ENCODE measurements at places on chromosomes 7 and 10.

DNA sequence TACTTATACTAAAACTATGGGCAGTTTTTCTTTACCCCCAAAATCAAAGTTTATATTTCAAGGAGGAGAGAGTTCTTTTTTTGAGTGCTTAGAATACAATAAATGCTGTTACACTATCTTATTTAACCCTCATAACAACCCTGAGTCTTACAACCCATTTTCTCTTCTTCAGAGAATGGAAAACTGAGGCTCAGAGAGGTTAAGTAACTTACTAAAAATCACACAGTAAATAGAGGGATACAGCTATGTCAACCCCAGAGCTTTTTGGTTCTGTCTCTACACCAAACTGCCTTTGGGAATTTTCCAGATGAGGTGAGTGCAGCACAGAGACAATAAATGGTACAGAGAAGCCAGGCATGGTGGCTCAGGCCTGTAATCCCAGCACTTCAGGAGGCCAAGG lies 25.6 kb upstream of the PIK3AP1 start:
- DNase-seq: no peak

- no peak for DNase-seq
These were observed 19.7 kb downstream of the BNIP3 start for GRCh38 chr10:131961777-131962662.

DNA sequence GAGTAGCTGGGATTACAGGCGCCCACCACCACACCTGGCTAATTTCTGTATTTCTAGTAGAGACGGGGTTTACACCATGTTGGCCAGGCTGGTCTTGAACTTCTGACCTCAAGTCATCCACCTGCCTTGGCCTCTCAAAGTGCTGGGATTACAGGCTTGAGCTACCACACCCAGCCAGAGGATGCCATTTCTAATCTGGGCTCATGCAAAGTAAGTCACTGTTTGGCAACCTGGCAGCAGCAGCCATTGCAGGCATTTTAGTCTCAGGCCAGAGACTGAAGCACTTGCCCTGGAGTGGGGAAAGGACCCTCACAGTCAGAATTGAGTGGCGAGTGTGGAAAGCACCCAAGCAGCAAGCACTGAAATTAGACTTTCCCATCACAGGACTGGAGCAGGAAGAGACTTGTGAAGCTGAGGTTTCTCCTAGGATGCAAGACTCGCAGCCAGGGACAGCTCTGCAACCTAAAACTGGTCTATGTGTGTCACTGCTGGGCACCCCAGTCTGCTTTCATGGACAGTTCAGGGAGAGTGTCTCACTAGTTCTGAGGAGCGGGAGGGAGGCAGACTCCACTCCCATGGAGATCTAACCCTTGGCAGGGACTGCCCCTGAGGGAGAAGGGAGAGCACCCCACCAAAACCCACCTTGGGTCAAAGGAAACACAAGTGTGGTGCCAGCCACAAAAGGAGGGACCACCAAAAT lies 27.6 kb downstream of the SNX13 start:
- DNase-seq: no peak

DNA sequence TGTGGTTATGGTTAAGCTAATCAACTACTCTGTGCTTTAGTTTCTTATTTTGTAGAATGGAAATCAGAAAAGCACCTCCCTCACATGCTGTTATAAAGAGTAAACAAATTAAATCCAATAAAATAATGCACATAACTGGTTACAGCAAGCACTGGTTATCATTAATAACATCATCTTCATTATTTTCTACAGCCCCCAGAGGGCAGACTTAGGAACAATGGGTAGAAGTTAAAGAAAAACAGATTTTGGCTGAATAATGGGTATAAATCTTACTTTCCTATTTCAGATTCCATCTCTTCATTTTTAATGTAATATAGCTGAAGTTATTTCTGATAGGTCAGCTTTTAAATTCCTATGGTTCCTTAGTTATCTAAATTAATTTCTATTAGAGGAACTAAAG lies 126.5 kb downstream of the DOCK4 start:
- no peak for DNase-seq

DNA sequence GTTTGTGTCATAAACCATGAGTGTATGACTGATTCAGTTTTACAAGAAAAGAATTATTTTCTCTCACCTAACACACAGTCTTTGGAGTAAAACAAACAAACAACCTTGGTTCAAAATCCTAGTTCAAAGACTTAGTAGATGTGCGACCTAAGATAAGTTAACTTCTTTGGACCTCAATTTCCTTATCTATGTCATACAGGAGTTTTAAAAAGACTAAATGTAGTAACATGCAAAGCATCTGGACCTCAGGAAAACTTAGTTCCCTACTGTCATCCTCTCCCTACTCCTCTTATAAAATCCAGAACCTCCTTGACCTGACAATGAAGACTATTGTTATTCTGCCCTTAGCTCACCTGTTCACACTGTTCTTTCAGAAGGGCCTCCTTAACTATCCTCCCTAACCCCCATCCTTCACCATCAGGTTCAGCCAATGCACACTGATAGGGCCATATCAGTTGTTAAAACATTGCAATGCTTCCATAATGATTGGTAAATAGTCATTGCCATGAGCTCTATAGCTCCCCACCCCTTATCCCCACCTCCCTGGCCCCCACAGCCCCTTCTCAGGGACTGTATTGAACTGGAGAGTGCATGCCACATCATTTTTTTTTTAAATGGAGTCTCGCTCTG lies 28.8 kb upstream of the CCNJ start:
- DNase-seq: no peak

DNA sequence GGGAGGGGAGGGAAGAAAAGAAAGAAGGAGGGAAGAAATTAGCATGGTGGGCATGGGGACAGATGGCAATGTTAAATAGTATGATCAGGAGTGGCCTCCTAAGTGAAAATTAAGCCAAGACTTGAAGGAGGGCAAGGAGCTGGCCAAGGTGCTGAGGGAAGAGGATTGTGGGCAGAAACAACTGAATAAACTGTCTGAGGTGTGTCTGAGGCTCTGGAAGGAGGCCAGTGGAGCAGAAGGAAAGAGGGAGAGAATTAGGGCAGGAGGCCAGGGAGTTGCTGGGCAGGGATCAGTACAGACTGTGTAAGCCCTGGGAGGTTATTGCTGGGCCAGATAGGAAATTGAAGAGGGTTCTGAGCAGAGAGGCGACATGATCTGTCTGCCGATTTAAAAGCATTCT lies 40.6 kb upstream of the VKORC1L1 start:
- no peak for DNase-seq

- no peak for DNase-seq
These were observed 119.4 kb downstream of the GNAT3 start for GRCh38 chr7:80392229-80393169.

DNA sequence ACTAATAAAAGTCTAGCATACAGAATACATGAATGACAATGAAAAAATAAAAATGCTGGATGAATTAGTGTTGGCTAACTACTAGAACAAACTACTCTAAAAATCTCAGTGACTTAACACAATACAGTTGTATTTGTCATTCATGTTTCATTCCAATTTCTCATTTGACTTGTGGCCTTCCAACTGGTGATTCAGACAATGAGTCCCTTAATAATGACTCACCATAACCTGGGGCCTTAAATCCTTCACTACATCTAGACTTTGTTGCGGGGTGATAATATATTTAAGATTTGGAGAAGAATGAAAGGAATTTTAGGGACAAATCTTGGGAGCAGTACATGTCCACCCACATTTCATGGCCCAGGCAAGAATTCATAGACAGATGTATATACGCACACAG lies 90.5 kb upstream of the POM121L12 start:
- DNase-seq: no peak

DNA sequence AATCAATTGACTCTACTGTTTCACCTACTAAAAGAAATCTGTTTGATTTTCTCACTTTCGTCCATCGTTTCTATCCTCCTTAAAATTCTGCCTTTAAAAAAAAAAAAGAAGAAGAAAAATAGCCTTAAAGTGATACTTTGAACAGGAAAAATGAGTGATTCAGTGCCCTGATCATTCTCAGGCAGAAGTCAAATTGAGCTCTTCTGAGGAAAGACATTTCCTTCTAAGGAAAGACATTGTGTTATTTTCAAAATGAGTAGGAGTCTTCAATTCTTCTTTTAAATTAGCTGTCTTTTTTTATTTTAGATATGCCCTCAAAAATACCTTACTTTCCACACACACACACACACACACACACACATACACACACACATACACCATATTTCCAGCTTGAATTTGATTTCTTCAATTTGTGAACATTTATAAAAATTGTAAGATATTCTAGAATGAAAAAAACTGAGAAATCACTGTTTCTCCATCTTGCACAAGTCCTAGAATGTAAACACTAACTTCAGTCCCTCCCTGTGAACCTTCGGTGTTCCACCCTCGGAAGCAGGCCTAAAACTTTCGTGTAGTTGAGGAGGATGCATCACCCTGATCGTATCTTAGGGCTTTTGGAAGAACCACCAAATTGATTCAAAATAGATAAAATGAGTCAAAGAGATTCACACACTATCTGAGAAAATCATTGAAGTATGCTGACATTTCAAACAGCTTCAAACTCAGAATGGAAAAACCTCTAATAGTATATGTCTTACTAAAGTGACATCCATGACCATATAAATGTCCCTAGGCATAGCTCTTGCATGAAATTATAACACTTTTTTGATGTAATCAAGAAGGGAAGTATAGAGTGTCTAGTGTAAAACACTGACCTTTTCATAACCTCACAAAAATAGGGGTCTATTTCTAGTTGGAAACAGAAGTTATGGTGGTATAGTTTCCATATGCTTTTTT lies 270.8 kb downstream of the GATA3 start:
- DNase-seq: no peak

DNA sequence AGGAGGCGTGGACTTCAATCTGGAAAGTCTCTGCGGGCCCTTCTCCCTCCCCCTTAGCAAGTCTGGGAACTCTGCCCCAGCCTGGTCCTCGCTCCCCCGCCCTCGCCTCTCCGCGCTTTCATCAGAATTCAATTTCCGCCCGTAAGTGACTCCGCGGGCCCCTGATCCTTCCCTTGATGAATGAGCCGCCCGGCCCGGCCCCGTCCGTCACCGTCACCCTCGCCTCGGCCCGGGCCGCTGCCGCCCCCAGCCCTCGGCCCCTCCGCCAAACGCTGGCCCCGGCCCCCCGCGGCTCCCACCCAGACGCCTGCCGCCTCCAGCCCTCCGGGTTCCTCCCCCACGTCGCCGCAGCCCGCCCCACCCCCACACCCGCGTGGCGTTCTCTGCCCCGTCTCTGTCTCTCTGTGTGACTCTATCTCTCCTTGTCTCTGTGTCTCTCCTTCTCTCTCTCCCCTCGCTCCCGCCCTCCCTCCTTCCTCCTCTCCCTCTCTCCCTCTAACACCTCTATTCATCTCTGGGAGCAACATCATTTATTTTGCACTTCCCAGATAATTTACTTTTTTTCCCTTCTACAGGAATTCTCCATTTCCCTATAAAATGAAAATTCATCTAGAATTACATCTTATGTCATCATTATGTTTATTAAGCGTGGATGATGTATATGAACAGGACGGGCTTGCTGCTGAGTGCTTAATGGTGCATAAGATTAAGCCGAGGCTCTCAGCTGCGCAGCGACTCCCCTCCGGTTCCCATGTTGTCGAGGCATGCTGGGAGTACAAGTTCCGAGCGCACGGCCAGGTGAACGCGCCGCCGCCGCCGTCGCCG lies 91.2 kb upstream of the PAX2 start:
- DNase-seq: peak; percentile 59

DNA sequence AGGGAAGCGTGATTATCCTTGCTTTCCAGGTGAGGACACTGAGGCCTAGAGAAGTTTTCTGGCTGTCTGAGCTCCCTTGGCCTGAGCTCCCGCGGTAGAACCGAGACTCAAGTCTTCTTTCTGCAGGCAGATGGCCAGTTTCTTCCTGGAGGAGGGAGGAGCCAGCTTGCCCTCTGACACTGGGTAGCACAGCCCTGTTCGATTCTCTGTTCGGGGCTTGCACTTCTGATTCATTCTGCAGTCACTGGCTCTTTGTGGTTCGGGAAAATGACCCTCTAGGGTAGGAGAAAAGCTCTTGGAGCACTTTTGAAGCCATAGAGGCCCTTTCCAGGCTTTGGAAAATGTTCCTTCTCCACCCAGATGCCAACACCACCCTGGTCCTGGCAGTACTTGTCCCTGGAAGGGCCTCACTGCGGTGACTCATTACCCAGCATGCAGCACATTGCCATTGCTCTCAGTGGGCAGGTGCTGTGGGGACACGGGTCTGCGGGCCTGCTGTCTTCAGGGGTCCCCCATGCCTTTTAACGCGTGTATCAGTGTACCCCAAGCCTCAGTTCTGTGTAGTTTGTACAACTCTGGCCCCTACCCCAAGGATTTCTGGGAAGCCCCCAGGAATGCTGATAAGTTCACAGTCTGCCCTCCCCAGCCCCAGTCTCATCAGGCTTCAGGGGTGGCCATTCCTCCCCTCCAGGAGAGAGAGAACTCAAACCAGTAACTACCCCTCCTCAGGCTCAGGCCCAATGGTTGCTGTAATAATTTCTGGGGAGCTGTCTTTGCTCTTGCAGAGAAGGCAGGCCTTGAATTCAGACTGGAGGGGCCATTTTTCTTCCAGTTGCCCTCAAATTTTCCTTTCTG lies 11.9 kb downstream of the CHST3 start:
- peak; percentile 60 for DNase-seq

DNA sequence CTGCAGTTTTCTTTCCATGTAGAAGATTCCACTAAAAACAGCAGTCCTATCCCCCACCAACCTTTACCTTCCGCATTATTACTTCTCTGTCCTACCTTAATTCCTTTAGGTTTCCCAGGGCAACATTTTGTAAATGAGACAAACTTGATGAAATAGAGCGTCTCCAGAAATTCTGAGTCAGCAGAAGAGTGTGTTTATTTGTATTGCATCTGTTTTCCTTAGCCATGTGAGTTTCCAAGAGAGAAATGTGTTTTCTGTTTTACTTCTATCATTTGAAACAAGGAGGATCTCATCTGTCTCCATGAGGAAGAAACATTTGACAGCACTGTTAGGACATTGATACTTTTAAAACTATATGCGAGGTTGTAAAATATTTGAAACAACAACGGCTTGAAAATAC lies 244.2 kb upstream of the PLXDC2 start:
- DNase-seq: no peak

- DNase-seq: no peak
These were observed 57.6 kb downstream of the CDH23 start for GRCh38 chr10:71454347-71454746.

DNA sequence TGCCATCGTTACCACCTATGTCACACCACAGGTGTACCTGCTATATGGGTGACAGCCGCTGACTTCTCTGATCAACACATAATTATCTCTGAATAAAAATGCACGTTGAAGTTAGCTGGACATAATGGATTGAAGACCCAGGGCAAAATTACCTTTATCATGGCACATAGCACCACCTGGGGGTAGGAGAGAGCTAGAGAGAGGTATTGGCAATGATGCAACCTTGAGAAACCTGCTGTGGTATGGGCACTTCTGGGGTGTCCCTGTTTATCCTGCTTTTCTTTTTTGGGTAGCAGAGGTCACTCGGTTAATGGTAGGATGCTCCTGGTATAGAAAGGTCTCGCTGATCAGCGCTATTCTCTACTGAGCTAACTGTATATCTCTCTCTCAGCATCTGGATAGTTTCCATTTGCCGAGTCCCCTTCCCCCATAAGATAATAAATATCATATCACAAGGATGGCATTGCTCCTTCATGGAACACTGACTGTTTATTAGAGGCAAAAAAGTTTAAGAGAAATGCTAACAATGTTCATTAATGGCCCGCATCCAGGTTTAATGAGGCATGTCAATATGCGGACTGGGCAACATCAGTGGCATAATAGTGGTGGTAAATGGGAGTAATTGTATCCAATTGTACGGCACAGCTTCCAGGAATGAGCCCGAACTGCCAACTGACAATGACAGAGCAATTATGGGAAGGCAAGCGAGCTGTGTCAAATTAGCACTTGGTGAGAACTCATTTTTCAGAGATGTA lies 323.1 kb downstream of the TFEC start:
- no peak for DNase-seq

Measured in ureter (tissue), 1 donor.